CD4-positive, alpha-beta T cell treated with Interleukin-6 at 100 ng/mL for 8 hours (primary cell): ENCODE measurements at places on chromosomes 13 and 19.

- DNase-seq: no peak
Observed at GRCh38 chr13:82248762-82249161, 1633.5 kb downstream of the SLITRK1 start.

- no peak for DNase-seq
Observed at GRCh38 chr13:25827831-25828465, 223.9 kb downstream of the SHISA2 start.

- no peak for DNase-seq
Observed at GRCh38 chr13:45373162-45373547, 32.2 kb upstream of the TPT1 start.

DNA sequence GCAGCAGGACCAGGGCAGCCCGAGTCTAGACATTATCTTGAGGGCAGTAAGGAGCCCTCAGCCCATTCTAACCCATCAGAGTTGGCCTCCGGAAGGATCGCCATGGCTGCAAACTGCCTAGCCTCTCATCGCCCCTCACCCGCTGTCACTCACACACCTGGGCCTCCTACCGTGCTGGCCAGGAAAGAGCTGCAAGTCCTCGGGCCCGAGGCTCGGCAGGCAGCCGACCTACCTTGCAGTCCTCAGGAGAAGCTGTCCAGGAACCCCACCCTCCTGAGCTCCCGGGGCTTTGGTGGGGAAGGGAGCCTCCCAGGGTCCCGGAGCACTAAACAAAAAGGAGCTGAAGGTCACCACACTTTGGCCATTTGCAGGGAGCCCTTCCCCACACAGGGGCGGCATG is 46.8 kb downstream of the CCNE1 start:
- no peak for DNase-seq

DNA sequence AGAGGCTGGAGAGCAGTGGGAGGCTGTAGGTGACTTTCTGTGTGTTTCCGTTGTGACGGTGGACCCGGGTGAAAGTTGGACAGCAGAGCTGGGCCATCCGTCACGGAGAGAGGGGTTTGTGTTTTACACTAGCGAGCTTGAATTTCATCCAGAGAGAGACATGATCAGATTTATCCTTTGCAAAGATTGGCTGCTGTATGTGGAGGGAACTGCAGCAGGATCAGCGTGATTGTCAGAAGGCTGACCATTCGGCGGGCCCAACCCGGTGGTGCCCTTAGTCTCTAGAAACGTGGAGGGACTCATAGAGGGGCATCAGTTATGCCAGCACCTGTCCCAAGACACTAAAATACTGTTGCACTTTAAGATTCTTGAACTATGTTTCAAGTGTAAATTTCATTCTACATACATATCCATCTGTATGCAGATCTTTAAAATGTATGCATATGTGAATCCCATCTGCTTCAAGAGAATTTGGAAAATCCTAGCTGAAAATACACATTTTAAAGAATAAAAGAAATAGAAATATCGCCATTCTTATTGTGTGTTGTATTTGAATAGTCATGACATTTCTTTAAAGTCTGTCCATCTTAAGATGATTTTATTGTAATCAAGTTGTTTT is 7.0 kb downstream of the FAM124A start:
- no peak for DNase-seq

DNA sequence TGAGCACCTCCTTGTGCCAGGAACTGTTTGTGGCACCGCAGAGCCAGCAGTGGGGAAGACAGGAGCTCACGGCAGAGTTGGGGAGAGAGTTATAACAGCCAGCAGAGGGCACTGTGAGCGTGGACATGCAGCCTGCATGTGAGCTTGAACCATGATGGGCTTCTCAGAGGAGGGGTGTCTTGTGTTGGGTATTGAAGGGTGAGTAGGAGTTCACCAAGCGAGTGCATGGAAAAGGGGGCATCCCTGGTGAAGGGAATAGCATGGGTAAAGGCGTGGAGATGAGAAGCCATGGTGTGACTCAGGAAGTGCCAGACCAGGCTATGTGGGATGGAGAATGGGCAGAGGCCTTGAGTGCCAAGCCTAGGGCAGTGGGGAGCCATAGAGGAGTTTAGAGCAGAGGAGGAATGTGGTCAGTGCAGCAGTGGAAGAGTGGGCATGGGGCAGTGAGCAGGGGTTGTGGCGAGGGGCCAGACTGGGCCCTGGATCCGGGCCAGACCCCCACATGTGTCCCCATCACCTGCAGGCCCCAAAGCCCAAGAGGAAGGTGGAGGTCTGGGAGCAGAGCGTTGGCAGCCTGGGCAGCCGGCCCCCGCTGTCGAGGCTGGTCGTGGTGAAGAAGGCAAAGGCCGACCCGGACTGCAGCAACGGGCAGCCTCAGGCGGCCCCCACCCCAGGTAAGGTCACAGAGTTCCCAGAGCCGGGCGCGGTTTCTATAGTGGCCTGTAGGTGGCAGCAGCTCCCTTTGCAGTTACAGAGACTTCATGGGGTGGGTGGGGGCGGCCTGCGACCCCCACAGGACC is 11.8 kb upstream of the SHD start:
- peak; percentile 45 for DNase-seq

- DNase-seq: peak; percentile 29
Observed at GRCh38 chr19:1767464-1767933, 14.2 kb downstream of the ONECUT3 start.

DNA sequence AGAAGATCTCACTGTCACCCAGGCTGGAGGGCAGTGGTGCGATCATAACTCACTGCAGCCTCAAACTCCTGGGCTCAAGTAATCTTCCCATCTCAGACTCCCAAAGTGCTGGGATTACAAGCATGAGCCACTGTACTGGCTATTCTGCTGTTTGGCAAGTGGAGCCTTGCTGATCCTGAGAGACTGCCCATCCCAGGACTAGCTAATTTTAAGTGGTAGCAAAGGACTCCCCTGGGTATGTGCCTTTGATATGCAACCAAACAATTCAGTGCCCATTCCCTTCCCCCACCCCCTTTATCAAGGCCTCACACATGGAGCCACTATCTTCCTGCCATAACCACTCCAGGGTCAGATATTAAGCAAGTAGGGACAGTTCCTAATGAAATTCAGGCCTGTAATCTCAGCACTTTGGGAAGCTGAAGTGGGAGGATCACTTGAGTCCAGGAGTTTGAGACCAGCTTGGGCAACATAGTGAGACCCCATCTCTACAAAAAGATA is 17.0 kb upstream of the ZNF460 start:
- DNase-seq: no peak

DNA sequence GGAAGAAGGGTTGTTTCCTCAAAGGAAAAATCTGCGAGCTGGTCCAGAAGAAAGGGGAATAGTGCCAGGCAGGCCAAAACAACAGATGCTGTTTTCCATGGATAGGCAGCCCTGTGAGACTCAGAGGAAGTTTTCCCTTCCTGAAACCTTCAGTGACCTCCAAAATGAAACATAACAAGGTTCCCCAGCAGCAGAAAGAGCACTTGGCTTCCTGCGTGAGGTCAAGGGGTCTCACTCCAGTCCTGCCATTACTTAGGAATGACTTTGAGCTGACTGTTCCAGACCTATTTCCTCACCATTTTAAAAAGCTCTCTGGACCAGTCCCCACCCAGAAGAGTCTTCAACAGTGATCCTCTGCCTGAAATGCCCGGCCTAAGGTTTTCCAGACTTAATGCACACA is 104.6 kb upstream of the IPO5 start:
- no peak for DNase-seq
